ENCODE measurements at places on chromosomes 3 and 15.

- no peak for DNase-seq
Observed at GRCh38 chr3:38158472-38158871, 6.9 kb upstream of the OXSR1 start.

GRCh38 chr15:43527016-43527801, 9.8 kb downstream of the MAP1A start:
- no peak for DNase-seq

- DNase-seq = no peak
Observed at GRCh38 chr3:25901796-25902195, 111.9 kb downstream of the OXSM start.

DNA sequence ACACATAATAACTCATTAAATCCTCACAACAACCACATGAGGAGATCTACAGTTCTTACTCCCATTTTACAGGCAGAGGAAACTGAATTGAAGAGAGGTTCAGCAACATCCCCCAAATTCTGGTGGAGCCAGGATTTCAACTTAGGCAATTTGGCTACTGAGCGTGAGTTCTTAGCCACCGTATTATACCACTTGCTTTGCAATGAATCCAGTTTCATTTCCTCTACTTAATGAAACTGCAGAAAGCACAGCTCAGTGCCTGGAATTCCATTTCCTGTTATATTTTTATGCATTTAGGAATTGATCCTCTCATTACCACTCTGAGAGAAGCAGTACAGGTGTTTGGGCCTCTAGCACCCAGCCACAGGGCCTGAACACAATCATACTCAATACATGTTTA, 4.3 kb downstream of the ZNF860 start:
- no peak for DNase-seq

- DNase-seq = no peak
Observed at GRCh38 chr15:85581495-85581894, 201.1 kb downstream of the AKAP13 start.

DNA sequence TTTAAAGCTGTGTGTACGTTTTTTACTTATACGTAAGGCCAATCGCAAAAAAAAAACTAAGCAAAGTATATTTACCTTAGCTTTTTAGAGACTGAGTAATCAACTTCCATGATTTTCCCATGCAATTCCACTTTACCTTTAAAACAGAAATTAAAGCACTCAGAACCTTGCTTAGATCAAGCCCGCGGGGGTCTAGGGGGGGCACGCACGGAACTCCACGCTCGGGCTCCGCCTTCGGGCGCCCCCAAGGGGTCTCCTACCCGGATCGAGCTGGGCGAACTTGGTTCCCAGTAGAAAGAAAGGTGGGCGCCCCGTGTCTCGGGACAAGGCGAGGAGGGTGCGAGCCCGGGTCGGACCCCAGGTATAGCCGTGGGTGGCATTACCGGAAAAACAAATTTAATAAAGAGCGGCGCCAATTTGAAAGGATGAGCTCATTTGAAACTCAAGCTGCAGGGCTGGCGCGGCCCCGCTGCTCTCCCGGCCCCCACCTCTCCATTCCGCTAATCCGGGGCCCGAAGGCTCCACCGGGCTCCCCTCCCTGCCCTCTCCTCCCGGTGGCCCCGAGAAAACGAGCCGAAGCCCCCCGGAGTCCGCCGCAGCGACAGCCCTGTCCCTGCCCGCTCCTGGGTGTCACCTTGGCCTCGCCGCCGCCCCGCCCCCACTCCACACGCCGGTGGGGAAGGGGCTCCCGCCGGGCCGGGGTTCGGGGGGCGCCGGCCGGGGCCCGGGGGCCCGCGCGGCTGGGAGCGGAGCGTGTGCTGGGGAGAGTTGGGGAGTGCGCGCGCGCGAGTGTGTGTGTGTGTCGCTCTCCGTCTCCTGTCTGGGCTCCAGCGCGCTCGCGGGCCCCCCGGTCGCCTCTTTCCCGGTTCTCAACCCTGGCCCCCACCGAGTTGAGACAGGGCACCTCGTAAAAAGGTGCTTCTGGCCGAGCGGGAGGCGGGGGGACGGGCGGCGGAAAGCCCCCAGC, 1.5 kb downstream of the IGF2BP2 start:
- DNase-seq = peak; percentile 16

DNA sequence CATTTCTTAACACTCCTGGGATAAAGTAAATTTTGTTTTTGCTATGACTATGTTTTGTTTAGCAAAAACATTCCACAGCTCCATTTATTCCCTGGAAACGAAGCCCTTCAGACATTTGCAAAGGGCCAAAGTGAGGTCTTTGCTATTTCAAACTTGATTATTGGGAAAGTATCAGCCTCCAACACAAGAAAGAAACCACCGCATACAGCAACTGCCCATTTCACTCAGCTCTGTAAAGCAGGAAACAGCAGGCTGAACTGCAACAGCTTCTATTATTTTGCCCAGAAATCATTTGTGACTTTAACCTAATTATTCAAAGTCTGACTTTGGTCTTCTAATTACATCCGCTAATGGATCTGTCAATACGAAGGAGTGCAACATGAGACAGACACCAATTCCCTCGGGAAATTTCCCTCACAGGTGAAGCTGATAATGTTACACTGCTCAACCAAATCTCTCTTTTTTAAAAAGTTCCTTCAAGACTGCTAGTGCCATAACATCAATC, 72.1 kb downstream of the RFTN1 start:
- peak; percentile 14 for DNase-seq

DNA sequence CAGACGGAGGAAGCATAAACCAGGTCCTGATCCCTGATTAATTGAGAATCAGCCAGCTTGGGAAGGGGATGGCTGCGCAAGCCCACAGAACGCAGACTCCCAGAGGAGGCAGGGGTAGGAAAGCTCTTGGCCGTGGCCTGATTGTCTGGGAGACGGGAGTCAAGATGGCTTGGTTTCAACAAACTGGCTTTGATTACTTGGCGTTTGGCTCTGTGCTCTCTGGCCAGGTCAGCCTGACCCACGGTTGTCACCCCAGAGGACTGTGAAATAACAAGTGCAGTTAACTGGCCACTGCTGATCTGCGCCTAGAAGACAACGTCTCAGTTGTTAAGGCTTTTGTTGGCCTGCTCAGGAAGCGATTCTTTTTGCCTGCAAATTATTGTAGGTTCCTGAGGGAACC, 387.0 kb upstream of the PROK2 start:
- no peak for DNase-seq
